ENCODE measurements at places on chromosomes 2 and 18.

DNA sequence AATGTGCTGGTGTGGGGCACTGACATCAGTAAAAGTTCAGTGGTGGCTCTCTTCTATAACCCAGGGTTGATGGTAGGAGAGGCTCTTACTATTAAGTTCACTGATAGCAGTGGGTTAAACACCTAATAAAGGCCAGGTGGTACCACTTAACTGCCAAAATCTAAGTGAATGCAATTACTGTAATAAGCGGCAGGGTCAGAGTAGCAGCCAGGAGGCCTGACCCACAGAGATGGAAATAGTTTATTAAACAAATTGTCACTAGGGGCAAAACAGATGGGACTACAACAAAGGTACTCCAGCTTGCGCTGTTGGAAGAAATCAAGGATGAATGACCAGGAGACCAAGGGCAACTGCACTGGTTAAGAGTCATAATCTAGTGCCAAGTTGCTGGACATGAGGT lies 26.6 kb downstream of the ZSWIM2 start:
- no peak for DNase-seq

GRCh38 chr2:147019311-147019710 lies 825.5 kb upstream of the ACVR2A start:
- DNase-seq, result no peak

GRCh38 chr2:99382143-99382542 lies 45.0 kb downstream of the EIF5B start:
- no peak for DNase-seq

GRCh38 chr2:208012449-208012848 lies 12.9 kb downstream of the PLEKHM3 start:
- no peak for DNase-seq

GRCh38 chr2:68336192-68336591 lies 16.4 kb upstream of the CNRIP1 start:
- peak; percentile 87 for DNase-seq

DNA sequence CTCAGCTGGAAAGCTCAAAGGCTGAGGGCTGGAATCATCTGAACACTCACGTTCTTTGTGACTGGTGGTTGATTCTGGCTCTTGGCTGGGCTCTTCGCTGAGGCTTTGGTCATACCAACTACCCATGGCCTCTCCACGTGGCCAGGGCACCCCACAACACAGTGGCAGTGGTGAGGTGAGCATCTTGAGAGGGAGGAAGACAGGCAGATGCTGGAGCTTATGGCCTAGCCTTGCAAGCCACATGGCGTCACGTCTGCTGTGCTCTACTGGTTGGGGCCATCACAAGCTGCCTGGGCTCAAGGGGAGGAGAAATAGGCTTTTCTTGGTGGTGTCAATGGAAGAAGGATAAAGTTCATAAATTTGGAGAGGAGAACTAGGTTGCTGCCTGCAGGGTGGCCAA lies 19.6 kb downstream of the LPIN1 start:
- no peak for DNase-seq

DNA sequence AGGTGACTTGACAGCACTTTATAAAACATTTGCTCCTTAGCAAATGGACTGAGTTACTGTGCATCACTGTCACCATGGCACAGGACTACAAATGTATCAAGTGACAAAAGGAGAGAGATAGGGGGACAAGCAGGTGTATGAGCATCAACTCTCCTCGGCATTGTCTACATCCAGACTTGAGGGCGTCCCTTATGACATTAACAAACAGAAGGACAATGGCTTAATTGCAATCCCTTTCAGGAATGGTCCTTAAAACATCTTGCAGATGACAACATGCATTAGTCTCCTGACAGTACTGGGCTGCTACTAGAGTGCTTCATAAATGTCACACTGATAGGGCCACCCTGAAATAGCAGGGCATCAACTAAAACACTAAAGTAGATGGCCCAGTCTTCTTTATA lies 198.8 kb downstream of the PDE1A start:
- DNase-seq, result no peak

- DNase-seq, result no peak
Observed at GRCh38 chr18:5980721-5981120, 85.4 kb upstream of the TMEM200C start.

DNA sequence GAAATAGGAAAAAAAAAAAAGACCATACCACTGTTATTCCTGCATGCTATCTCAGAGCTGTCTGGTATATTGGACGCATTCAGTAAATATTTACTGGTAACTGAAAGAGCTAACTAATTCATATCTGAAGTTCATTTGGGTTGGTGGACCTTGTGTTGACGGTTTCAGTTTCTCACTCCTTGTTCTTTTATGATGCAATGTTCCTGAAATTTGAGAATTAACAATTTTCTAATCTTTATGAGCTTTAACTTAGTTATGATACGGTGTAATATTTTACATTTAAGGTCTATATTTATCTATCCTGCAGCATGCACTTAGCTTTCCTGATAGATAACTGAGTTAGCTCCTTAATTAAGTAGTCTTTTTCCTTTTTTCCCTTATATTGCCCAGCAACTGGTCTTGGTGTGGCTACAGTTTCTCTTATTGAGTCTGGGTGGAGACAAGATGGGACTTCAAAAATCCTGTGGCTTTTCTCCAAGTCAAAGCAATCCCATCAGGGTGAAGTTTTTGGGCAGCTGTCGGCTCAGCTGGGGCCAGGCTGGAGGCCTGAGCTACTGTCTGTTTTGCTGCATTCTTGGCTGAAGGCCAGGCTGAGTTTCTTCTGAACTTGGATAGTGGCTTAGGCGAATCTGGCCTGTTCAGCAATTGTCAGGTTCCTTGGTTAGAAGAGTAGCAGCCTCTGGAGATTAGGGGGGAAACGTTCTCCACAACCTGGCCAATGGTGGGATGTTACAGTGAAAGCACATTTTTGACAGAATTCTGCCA lies 78.4 kb upstream of the MEX3C start:
- no peak for DNase-seq

GRCh38 chr2:63283273-63283672 lies 232.6 kb downstream of the OTX1 start:
- no peak for DNase-seq

Measured in HCEC 1CT (cell line).